Activated CD4-positive, alpha-beta T cell treated with anti-CD3 and anti-CD28 coated beads, Interleukin-2, amount 50 U/mL, for 24 hours (primary cell): ENCODE measurements at places on chromosomes 6 and 20.

DNA sequence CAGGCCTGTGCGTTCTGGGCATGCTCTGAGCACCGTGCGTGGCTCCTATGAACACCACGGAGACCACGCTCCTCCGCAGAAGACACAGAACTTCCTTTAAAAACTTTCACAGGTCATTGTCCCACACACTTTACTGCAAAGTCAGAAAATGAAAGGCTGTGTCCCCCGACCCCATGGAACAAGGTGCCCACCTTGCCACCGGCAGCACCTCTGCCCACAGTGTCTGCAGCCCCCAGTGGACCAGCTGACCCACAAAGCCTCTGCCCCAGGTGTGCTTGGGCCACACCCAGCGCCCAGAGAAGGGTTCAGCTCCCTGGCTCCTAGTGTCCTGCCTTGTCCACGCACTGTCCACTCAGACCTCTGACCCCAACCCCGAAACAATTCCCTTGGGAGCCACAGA is 8.7 kb downstream of the TAF4 start:
- DNase-seq = no peak

DNA sequence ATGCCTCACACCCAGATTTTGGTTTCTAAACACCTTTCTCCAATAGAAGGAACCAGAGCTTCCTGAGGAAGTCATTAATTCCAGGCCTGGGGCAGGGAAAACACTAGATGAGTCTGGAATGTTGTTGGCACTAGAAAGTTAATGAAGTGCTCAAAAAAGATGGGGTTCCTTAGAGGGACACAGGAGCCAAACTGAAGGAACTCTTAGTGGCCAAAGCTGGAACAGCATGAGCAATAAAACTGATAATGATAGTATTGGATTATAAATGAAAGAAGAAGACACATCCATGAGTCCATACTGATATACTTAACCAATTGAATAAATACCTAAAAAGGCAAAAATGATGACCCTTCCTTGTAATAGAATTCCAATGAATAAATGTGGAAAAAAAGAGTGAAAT is 4.4 kb downstream of the IL20RA start:
- no peak for DNase-seq

DNA sequence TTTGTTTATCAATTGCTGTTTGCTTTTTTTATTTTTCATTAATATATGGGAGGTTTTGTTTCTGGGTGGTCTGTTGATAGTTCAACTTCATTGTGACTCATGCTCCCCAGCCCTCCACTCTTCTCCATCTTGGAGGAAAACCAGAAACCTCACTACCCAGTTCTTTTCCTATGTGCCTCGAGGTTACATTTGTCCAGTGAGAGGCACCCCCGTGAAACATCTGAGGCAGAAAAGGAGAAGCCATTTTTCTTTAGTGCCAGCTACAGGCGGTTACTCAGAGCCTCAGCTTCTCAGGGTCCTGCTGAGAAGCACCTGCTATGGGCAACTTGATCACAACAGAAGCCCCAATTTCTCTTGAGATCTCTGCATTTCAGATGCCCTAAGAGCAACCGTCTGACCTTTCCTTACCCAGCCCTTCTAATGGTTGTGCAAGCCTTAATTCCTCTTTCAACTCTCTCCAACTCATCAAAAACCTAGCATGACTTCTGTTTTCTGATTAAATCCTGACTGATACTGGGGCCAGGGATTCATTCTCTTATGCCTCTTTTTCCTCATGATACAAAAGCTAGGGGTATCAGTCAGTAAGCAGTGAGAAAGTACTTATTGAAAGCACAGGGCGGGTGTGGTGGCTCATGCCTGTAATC is 144.6 kb downstream of the ELOVL4 start:
- DNase-seq = no peak

DNA sequence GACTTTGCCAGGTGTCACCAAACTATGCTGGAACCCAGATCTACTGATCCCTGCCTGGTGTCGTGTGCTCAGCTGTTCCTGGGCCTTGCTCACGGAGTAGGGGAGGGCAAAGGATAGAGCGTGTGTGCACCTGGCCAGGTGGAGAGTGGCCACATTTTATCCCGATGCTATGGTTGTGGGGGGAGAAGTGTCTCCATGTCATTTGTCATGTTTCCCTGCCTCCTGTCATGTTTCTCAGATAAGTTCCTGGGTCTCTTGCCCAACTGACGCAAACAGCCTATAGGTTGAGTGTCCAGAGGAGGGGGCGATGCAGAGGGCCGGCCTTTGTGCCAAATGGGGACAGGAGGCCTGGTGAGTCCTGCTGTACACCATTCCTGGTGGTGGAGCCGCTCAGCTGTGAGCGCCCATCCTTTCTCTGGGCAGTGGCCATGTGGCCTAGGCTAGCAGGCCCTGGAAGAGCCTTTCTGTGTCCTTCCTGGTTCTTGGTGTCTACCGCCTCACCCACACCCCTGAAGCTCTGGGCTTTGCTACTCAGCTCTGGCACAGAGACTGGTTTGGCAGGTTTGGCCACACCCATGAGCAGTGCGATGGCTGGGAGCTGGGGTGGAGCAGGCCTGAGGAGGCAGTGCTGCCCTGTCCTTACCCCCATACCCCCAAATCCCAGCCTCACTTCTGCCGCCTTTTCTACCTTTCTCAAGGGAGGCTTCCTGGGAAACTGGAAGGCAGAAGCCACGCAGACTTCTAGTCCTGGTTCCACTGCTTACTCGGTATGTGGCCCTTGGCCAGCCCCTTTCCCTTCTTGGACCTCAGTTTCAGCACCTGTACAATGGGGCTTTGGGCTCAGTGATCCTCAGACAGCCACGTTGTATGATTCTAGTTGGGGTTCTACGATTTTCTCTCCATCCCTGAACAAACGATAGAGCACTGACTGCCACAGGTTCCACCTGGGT is 32.3 kb upstream of the EPB41L1 start:
- no peak for DNase-seq

DNA sequence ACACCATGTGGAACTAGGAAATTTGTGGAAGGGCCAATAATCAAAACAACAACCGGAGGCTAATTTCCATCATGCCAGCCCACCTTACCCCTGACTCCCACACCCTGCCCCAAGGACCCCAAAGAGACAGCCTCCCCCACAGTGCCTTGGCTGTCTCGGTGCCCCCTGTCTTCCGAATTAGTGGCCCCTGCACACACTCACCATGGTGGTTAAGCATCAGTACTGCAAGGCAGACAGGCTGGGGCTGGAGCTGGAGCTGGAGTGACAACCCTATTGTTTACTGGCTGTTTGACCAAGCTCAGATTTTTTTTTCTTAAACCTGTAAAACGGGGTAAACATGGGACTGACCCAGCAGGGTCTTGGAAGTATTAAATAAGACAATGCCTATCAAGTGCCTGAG is 238.0 kb downstream of the TFAP2C start:
- DNase-seq = no peak

DNA sequence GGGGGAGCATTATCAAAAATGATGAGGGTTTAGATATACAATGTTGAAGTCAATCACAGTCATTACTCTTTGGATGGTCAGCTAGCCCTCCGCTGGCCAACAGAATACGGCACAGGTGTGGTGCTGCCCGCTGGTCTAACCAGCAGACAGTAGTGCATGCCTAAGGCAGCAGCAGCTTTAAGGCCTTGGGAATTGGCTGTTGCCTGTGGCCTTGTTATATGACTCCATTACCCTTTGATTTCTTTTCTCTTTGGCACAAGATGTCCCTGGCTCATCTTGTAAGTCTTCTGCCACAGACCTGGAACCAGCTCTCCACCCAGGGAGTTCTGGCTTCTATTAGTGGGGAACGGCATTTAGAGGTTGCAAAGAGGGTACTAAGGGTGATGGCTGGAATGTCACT is 110.2 kb downstream of the WDR27 start:
- no peak for DNase-seq

DNA sequence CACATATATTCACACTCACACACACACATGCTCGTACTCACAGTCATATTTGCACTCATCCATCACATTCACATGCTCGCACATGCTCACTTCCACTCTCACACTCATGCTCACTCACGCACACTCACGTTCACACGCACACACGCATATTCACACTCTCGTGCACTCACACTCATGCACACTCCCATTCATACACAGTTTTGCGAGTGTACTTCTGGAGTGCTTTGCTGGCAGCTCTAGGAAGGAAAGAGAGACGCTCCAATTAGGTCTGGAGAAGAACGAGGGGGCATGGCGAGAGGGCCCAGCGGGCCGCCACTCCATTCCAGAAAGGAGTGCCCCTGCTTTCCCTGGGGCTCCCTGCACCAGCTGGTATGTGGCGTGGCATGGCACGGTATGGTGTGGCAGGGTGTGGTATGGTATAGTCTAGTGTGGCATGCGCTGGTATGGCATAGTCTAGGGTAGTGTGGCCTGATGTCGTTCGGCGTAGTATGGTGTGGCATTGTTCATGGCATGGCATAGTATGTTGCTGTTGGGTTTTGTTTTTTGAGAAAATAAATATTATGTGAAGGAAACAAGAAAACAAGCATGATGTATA is 216.8 kb upstream of the CDYL start:
- no peak for DNase-seq

DNA sequence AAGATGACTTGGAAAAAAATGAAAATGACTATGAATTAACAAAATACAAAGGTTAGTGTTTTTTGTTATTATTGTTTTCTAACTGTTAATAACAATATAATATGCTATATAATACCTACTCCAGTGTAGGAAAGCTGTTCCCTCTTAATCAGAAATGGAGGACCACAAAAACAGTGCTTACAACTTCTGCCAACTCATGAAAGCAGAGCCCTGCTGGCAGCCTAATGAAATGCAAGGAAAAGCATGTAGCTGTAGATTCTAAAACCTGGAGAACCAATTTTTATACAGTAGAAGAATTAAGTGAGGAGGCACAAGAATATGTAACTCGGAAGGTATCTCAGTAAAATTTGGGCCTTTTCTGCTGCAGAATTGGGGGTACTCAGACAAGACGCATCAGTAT is 29.4 kb downstream of the PHIP start:
- DNase-seq = no peak

DNA sequence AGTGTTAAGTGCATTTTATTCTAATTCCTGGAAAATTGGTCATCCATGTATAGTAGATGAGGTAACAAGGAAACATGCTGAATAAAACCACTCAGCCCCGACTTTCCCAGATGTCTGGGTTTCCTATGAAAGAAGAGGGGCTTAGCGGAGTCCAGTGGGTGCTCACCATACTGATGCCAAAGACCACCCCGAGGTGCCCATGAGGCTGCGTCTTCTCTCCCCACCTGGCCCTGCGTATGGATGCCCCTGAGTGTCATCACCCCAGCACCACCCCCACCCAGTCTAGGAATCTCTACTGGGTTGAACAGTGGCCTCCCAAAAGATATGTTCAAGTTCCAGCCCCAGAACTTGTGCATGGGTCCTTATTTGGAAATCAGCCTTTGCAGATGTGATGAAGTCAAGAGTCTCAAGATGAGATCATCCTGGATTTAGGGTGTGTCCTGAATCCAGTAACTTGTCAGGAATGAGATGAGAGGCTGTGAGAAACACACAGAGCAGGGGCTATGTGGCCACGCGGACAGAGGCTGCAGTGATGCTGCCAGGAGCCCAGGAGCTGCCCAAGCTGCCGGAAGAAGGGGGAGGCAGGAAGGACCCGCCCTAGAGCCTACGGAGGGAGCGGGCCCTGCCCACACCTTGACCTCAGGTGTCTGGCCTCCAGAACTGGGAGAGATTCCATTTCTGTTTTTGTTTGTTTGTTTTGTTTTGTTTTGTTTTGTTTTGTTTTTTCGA is 124.6 kb upstream of the CDH4 start:
- no peak for DNase-seq

GRCh38 chr20:7585126-7585679 is 355.1 kb downstream of the HAO1 start:
- DNase-seq = no peak

- no peak for DNase-seq
Measured at GRCh38 chr6:166304106-166304505, 4.1 kb downstream of the PRR18 start.

- no peak for DNase-seq
Measured at GRCh38 chr6:166078294-166078693, 89.4 kb downstream of the TBXT start.

DNA sequence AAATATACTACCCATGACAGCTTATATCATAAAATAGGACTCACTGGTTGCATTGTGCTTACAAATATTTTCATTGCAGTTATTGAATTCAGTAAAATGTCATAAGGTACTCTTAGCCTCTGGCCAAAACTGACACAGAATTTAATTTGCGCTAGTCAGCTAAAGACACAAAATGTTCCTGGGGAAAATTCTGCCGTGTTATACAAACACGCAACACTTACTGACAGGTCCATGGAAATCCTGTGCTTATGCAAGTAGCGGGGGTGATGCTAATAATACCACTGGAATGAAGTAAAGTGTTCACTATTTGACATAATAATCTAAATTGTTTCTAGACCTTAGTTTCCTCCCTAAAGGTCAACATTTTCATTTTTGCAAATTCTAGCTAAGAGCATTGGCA is 354.4 kb upstream of the RSPO3 start:
- no peak for DNase-seq

DNA sequence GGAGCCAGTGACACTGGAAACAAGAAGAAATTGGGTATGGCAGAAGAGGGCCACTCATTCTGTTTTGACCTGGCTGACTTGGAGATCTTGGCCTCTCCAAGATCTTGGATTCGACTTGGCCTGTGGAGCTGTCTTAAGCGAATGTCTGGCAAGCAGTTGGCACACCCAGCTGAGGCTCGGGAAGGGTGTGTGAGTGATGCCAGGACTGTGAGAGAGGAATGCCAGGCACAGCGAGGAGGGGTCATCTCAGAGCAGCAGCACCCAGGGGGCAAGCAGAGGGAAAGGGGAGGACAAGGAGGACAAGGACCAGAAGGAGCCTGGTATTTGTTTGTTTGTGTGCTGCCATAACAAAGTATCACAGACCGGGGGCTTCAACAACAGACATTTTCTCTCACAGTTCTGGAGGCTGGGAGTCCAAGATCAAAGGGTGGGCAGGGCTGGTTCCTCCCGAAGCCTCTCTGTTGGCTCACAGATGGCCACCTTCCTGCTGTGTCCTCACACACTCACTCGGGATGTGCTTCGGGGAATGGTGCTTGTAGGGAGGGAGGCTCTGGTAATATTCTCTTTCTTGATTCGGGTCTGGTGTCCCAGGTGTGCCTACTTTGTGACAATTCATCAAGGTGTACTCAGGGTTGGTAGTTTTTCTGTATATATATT is 33.0 kb downstream of the RPP40 start:
- no peak for DNase-seq

DNA sequence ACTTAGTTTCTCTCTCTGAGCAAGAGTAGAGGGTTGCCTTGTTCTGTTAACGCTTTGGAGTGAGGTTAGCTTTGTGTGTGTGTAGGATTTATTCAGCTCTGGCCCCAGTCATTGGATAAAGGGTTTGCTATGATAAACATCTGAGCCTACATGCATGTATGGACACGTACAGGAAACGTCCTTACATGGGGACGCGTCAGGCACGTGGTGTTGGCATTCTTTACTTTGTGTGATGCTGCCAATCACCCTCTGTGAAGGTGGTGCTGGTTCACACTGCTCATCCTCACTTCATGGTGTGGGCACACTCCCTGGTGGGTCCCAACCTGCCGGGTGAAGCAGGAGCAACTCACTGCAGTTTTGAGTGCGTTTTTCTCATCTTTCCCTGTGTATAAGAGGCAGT is 53.4 kb upstream of the CD93 start:
- no peak for DNase-seq

GRCh38 chr6:84769306-84769705 is 4.9 kb upstream of the TBX18 start:
- DNase-seq = no peak
